ENCODE measurements at places on chromosomes 13 and 19. TPM values are rescaled to one million over a fixed set of nuclear protein-coding genes. Genes with fewer than 3 reads are reported as not detected.

RASIP1 gene
- total RNA-seq, result 0.71 TPM

PIP5K1C gene
- total RNA-seq, result 21.4 TPM

ZNF304 gene
- total RNA-seq, result 5.3 TPM

CEBPG gene
- total RNA-seq, result 29.7 TPM

PGLYRP1 gene
- not detected for total RNA-seq

CCDC169 gene
- total RNA-seq, result 0.50 TPM

NUDT15 gene
- total RNA-seq, result 19.1 TPM

IFNL1 gene
- total RNA-seq, result not detected

DNA sequence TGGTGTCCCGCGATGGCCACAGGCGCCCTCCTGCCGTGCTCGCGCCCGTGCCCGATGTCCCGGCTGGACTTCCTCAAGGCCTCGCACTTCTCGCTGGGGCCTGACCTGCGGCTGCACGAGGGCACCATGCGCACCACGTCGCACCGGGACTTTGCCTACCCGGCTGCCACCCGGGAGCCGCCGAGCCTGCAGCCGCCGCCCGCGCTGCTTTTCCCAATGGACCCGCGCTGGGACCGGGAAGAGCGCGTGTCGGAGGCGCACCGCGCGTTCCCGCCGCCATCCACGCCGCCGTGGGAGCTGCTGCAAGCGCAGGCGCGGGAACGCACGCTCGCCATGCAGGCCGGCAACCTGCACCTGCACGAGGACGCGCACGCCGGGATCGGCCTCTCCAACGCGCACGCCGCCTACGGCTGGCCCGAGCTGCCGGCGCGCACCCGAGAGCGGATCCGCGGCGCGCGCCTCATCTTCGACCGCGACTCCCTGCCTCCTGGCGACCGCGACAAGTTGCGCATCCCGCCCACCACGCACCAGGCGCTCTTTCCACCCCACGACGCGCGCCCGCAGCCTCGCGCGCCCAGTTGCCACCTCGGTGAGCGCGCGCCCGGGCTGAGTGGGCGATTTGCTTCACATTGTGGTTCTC is 12.1 kb upstream of the PEX11G start:
- peak; percentile 87 for DNase-seq

DNA sequence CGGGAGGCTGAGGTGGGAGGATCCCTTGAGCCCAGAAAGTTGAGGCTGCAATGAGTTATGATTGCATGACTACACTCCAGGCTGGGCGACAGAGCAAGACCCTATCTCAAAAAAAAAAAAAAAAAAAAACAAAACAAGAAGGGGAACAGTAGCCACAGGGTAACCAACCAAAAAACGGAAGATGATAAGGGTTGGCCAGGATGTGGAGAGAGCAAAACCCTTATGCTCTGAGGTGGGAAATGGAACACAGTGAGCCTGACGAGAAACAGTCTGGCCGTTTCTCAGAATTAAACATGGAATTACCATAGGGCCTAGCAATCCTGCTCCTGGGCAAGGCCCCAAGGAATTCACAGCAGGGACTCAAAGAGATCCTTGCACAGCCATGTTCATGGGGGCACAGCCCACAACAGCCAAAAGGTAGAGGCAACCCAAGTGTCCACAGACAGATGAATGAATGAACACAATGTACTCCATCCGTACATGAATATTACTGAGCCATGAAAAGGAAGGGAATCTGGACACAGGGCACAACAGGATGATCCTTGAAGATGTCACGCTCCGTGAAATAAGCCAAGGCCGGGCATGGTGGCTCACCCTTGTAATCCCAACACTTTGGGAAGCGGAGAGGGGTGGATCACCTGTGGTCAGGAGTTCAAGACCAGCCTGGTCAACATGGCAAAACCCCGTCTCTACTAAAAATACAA is 11.3 kb downstream of the NMRK2 start:
- no peak for DNase-seq

- DNase-seq, result no peak
These were observed 11.6 kb downstream of the PARP4 start for GRCh38 chr13:24500977-24501376.

DNA sequence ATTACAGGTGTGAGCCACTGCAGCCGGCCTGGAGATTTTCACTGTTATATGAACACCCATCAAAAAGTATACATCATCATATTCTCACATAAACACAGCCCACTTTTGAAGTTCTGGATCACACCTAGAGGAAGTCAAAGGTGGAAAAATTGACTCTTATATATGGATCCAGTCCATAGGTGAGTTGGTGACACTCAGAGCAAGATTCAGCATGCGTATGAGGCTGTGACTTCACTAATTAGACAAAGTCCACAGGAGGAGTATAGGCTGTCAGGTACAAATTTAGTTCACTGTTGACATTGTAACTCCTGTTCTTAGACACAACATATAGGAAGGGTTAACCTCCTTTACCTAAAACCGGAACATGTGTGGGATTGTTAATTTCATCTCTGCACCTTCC is 31.4 kb upstream of the ZNF254 start:
- DNase-seq, result no peak

- DNase-seq, result no peak
These were observed 13.5 kb downstream of the SNRNP70 start for GRCh38 chr19:49098795-49099194.

- DNase-seq, result no peak
These were observed 681.3 kb upstream of the SLITRK1 start for GRCh38 chr13:84563611-84564010.

- no peak for DNase-seq
These were observed 1186.6 kb downstream of the DIAPH3 start for GRCh38 chr13:58977085-58977484.

DNA sequence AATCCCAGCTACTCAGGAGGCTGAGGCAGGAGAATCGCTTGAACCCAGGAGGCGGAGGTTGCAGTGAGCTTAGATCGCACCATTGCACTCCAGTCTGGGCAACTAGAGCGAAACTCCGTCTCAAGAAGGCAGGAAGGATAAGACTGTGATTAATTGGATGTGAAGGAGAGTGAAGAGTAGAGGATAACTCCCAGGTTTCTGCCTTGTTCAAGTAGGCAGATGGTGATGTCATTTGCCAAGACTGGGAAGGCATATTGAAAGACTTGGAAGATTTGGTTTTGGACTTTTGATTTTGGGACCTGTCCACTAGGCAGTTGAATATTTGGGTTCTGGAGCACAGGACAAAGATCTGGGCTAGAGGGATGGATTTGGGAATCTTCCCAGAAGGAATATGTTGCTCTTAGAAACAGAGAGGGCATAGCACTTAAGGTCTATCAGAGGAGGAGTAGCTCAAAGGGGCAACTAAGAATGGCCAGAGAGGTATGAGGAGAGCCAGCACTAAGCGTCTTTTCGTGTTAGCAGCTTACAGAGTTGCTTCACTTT is 20.0 kb downstream of the GARRE1 start:
- no peak for DNase-seq

GRCh38 chr19:31545777-31546176 is 196.5 kb upstream of the TSHZ3 start:
- DNase-seq, result no peak

DNA sequence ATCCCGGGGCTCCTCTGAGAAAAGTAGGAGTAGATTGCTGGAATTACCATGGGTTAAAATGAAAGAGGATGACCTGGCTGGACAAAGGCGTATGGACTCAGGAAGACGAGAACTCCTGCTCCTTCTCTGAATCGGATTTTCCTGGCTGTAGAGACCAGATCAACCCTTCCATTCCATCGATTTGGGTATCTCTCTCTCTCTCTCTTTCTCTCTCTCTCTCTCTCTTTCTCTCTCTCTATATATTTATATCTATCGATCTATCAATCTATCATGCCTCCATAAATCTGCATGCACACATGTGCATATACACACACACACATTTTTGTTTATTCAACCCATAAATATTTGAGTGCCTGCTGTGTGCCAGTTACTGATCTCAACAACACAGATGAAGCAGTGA is 234.9 kb downstream of the LMO7 start:
- DNase-seq, result no peak

DNA sequence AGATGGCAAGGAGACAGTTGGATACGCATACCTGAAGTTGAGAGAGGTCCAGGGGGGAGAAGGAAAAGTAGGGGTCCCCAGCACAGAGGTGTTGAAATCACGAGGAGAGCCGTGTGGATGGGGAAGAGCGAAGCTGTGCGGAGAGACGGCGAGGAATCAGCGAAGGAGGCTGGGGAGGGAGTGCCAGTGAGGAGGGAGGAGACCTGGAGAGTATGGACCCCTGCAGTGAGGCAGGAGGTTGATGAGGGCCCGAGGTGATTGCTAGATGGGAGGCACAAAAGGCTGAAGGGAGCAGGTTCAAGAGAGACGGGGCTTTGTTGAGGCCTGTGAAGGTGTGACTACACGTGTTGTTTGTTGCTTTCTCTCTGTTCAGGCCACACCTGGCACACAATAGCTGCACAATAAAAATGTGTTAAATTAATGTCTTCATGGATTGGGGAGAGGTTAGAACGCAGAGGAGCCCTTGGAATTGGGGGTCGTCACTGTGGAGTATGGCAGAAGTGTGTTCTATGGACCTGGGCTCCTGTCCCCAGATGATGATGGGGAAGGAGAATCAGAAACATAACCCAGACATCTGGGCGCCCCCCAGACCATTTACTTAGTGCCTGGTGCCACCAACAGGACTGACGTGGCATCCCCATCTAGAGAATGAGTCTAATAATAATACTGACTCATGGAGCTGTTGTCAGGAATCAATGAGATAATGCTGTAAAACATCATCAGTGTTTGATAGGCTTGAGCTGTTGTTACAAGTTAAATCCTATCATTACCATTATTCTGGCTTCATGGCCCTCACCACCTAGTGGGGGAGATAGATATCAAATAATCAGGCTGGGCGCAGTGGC is 137.5 kb downstream of the SIPA1L3 start:
- no peak for DNase-seq

DNA sequence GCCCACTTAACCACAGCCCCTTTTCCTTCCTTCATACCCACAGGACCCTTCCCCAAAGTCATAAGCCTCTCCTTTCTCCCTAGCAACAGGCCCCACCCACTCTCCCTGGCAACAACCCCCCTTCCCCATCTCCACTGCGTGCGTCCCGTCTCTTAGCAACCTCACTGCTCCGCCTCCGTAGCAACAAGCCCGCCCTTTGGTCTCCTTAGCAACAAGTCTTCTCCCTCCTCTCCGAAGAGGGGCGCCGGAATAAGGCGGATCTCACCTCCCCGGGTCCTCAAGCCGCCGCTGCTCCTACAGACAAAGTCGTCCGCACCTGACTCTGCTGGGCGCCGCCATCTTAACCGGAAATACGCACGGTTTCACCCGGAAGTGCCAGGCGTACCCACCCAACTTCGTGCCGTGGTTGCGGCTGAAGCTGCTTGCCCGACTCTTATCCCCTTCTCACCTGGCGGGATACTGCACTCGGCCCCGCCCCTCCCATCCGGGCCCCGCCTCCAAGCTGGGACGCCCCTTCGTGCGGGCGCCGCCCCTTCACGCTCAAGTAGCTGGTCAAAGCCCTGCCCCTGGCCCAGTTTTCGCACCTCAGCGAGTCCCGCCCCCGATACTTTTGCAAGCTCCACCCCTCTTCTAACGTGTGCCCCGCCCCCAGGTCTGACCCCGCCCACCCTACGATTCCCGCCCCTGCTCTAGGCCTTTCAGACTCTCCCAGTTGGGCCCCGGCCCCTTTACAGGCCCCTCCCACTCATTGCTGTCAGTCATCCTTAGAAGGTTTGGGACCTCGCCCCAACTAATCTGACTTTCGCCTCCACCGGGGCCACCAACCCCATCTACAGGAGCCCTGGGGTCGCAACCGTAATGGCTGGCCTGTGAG is at the start of gene HSPBP1:
Gene HSPBP1, minus strand, starts transcription at position 341 of the 874 bp plus-strand sequence. CDS start 502 bp downstream, outside the sequence.
- peak; percentile 98 for DNase-seq

DNA sequence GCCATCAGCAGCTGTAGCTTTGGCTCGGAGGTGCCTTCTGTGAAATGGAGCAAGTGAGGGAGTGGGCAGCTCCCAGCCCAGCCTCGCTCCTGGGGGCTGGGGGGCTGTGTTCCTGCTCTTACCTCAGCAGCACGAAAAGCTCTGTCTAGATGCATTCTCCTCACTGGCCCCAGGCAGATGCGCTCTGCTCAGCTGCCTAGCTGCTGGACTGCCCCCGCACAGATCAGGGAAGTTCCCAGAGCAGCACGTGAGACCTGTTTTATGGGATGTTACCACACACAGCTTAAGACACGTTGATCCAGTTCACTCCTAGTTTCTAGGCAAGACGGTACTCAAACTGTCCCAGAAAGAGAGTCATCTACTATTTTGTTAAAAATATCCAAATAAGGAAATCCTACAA is 13.6 kb downstream of the LCP1 start:
- DNase-seq, result peak; percentile 76

DNA sequence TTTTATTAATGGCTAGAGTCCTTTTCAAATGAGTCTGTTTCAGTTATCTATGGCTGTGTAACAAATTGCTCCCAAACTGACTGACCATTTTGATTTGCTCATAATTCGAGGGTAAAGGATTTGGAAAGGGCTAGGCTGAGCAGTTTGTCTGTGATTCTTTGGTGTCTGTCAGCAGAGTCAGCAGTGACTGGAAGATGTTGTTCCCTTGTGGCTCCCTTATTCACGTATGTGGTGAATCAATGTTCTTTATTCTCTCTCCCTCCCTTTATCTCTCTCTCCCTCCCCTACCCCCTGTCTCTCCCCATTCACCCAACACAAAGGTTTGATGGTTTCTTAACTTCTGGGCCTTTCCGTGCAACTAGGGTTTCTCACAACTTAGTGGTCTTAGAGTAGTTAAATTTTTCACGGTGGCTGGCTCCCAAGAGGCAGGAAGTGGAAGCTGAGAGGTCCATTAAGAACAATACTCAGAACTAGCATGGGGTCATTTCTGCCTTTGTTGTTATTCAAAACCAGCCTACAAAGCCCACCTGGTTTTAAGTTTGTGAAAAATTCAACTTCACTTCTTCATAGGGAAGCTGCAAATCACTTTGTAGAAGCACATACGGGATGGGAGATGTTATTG is 772.5 kb upstream of the SLITRK1 start:
- DNase-seq, result no peak

DNA sequence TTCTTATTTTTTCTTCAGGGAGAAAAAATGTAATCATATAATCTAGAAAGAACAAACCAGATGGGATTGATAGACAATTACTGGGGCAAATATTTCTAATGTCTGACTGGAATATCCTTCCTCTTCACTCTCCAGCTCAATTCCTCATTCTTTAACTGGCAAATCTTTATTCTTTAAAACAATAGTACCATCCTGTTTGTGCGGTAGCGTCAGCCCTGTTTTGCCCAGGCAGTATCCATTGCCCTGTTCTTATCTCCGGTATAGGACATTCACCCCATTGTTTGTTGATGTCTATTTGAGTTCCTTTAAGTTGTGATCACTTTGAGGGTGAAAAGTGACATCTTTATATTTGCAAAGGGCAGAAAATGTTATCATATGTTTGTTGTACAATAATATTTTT is 185.4 kb downstream of the POSTN start:
- DNase-seq, result no peak

Data from activated CD4-positive, alpha-beta T cell treated with anti-CD3 and anti-CD28 coated beads, Interleukin-2, amount 10 ng/mL, durations not matched to agents 24 days and 14 days (primary cell).